Foreskin keratinocyte (primary cell): ENCODE measurements at places on chromosomes 2 and 18. TPM values are rescaled to one million over a fixed set of nuclear protein-coding genes. Genes with fewer than 3 reads are reported as not detected.

DNA sequence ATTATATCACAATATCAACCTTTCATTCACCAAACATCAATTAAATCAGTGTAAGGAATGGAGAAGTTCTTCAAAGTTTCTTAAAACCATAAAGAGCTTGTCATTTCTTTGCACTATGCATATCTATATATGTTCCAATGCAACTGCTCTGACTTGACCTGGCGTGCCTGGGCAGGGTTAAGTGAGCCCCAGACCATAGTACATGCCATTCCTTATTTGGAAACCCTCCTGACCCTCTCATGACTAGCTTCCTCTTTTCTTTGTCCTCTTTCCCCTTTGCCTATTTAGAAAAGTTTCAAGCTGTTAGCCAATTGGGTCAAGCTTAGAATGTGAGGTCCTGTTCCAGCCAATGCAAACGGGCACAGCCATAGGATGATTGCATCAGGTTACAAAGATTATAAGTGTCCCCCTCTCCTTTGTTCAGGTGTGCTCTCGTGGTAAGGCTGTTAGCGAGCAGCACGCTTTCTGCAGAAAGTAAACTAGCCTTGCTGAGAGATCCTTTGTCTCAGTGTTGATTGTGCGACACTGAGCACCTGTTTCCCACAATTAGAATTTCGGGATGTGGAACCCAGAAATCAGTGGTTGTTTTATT, 78.2 kb upstream of the UXS1 start:
- DNase-seq: peak; percentile 27

DNA sequence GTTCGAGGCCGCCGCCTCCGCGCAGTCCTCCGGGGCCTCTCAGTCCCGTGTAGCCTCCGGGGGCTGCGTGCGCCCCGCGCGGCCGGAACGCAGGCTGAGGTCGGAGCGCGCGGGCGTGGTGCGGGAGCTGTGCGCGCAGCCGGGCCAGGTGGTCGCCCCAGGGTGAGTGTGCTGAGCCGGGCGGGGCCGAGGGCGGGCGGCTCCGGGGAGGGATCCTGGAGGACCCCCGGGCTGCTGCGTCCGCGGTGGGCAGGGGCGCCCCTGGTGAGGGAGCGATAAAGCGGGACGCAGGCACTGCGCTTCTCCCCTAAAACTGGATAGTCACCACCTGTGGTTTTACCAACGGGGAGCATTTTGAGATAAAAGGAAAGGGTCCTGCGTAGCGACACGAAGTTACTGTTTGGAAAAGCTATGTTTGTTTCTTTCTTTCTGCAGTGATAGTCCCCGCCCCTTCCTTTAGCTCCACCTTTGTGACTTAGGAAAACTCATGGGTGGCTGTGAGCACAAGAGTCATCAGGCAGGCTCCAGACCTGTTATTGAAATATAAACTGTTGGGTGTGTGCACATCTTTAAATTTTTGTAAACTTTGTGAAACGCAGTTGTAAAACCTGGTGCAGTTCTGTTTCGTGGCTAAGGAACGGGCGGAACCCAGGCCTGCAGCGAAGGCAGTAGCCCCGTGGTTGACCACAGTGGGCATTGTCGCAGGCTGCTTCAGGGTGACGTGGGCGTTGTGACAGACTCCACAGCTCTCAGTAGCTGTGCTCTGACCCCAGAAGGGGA, 687 bp downstream of the CTDP1 start:
- DNase-seq: no peak

GRCh38 chr2:24538720-24539119, 47.7 kb downstream of the NCOA1 start:
- DNase-seq: no peak

Gene ACMSD
- total RNA-seq: not detected in 2 replicates

GRCh38 chr2:84906900-84907714, 1.7 kb downstream of the TMSB10 start:
- peak; percentile 79 for DNase-seq

GRCh38 chr2:9299161-9300100, 92.8 kb downstream of the ASAP2 start:
- DNase-seq: no peak

Gene RESP18
- total RNA-seq: not detected in 2 replicates

DNA sequence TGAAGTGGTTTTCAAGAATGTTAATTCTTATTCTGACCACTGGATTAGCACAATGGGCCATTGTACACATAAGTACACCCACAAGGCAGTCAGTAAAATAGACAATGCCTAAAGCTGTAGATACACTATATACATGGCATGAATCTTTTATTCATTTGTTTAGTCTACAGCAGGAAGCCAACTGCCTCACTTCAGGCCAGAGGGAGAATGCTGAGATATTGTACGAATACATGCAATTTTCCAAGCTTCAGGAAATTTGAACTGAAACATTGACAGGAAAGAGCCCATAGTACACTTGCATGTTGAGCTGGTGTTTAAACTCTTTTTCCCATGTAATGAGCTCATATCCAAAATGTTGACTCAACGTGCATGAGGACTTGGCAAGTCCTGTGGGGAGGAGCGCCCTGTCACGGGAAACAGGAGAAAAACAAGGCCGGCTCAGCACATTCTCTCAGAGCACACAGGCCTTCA, 111.6 kb upstream of the CYP1B1 start:
- peak; percentile 45 for DNase-seq

GRCh38 chr2:125560855-125561254, 1095.1 kb upstream of the GYPC start:
- DNase-seq: no peak
